Testis (tissue), 5 donors: ENCODE measurements at places on chromosomes 6 and 20. TPM values are rescaled to one million over a fixed set of nuclear protein-coding genes. Genes with fewer than 3 reads are reported as not detected.

SLC26A8 gene
- total RNA-seq: 52.0 TPM

DNA sequence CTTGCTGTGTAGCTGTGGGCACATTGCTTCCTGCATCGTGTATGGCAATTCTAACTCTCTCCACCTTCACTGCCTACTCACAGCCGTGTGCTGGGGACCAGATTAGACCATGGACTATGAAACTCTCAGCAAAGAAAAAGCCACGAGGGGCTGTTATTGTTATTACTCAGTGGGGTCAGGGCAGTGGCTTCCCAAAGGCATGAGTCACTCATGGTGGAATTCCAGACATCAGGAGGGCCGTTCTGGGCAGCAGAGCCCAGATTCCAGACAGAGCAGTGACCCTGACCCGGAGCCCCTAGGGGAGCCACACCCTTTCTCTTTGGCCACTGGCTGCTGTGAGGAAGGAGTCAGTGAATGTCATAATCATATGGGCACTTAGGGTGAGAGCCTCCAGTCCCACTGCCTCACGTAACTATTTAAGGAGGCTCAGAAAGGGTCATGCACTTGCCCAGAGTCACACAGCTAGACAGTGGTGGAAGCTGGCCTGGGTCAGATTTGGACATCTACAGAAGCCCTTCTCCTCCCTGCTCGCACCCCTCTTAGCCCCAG, 22.2 kb upstream of the CCN5 start:
- peak; percentile 76 for DNase-seq

DNA sequence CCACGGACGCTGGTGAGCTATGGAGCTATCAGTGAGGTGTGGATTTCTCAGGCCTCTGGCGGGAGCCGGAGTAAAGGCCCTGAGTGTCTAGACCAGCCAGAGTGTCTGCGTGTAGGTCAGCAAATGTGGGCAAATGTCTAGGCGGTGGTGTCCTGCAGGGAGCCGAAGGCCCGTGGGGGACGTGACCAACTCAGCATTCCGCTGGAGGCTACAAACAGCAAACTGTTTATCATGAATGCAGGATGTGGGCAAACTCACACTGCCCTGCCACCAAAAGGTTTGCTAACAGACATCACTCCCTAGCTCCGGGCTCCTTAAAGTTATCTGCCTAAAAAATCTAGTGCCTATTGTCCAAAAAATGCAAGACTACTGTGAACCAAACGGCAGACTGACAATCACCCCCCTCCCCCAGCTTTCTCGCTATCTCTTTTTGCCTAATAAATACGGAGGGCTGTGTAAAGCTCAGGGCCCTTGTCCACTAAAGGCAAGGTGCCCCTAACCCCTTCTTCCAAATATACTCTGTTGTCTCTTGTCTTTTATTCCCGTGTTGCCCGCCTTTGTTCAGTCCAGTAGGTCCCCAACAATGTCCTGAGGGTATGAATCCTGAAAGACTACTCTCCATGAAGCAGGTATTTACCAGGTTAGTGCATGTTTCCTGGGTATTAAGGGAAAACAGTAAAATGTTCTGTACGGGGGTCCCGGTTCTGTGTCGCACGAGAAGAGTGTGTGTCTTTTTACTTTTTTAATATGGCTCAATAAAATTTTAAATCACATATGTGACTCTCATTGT, 29.0 kb upstream of the AFDN start:
- peak; percentile 13 for DNase-seq

- DNase-seq: peak; percentile 80
These were observed 6.4 kb downstream of the CFB start for GRCh38 chr6:31952140-31952805.

DNA sequence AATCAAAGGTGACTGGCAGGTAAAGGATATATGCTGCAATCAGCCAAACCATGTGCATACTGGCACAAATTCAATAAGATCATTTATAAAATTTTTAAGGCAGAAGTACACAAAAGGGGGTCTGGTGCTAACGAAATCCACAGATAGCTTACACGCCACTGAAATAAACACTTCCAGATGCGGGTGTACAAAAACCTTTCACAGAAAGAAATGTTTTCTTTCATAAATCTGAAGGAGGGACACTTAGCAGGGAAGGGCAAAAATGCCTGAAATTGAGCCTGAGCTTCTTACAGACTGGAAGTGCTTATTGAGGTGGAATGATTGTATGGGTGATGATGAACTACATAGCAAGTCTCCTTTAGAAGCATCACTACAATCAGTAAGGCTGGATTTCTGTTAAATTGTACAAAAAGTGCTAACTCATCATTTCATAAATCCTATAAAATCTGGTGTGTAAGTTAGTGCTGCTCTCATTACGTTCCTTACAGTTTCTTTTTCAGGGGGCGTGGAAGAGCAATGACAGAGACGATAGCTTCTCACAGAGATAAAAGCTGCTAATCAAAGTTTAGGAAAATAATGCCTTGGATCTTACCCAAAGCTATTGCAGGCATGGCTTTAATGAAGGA, 409.3 kb upstream of the RUNX2 start:
- DNase-seq: no peak

MAS1 gene
- 0.19 TPM for total RNA-seq

- no peak for DNase-seq
These were observed 1.1 kb downstream of the CD109 start for GRCh38 chr6:73696966-73697655.

DNA sequence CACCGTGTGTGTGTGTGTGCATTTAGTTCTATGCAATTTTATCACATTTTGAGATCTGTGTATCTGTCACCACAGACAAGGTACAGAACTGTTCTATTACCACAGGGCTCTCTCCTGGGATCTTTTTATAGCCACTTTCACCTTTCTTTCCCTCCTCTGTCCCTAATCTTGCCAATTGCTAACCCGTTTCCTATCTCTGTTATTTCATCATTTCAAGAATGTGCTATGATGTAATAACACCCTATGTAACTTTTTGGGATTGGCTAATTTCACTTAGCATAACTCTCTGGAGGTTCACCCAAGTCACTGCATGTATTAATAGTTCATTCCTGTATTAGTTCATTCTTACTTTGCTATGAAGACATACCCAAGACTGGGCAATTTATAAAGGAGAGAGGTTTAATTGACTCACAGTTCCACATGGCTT, 657.7 kb downstream of the QKI start:
- DNase-seq: no peak

PRR18 gene
- 0.62 TPM for total RNA-seq

- DNase-seq: no peak
These were observed 51.6 kb downstream of the SYNJ2 start for GRCh38 chr6:158033077-158033750.
